ENCODE measurements at places on chromosomes 6 and 20.

DNA sequence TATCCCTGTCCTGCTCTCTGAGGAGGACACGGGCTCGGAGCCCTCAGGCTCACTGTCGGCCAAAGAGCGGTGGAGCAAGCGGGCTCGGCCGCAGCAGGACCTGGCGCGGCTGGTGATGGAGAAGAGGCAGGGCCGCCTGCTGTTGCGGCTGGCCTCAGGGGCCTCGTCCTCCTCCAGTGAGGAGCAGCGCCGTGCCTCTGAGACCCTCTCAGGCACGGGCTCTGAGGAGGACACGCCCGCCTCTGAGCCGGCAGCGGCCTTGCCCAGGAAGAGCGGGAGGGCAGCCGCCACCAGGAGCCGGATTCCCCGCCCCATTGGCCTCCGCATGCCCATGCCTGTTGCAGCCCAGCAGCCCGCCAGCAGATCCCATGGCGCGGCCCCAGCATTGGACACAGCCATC lies 14.2 kb upstream of the SLC22A7 start:
- no peak for DNase-seq

DNA sequence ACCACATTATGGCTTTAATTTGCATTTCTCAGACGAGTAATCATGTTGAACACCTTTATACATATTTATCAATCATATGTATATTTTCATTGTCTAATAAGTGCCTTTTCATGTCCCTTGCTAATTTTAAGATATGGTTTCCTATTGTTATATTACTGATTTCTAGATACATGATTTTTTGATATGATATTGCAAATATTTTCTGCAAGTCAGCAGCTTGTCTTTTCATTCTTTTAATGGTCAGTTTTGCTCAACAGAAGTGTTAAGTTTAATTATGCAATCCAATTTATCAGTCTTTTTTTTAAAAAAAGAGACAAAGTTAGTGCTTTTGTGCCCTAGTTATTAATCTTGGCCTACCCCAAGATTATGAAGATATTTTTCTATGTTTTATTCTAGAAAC lies 1377.8 kb upstream of the CITED2 start:
- DNase-seq, result no peak

DNA sequence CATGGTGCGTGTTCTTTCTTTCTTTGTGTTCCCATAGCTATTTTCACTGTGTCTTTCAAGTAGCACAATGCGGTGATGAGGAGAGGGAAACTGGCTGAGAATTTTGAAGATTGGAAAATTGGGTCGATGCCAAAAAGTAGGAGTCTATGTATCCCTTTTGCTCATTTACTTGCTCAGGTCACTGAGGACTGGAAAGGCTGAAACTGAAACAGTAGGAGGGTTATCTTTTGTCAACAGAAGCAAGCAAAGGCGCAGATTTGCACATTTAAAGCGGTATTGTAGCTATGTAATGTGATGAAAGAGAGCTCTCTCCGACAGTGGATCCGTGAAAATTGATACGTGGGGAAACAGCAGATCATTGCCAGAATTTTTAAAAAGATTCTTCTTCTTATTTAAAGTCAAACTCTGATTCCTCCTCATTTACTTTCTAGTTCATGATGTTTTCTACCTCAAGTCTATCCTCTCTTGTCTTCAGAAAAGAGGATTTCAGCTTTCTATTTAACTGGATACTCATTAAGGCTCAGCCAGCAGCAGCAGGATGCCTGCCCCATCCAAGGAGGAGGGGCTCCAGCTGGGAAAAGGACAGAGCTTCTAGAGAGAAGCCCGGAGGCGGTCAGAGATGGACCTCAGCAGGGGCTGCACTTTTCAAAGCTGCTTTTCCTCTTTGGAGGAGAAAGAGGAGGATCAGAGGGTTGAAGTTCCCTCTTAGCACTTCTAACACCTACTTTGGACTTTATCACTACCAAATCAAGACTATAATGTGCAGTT lies 15.9 kb upstream of the FYN start:
- no peak for DNase-seq

DNA sequence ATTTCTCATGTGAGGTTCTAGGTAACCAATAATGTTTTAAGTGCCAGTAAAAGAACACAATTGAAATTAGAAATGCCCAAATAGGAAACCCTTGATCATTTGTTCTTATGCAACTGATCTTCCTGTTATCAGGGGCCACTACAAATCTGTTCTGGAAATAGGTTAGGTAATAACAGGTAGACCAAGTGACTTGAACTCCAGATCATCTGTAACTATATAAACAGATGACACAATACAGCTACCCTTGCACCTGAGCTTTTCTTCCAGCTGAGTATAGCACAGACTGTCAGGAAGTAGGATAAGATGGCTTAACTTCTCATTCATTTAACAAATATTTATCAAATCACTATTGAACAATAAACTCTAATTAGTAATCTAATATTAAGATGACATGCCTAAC lies 52.5 kb downstream of the MAN1A1 start:
- no peak for DNase-seq

GRCh38 chr20:18738055-18738454 lies 75.5 kb upstream of the SCP2D1 start:
- DNase-seq, result no peak

GRCh38 chr20:46031701-46032254 lies 2.8 kb downstream of the SLC12A5 start:
- no peak for DNase-seq

- no peak for DNase-seq
Measured at GRCh38 chr20:15122613-15123012, 785.2 kb upstream of the FLRT3 start.

GRCh38 chr6:40472353-40472752 lies 114.8 kb downstream of the LRFN2 start:
- DNase-seq, result no peak

DNA sequence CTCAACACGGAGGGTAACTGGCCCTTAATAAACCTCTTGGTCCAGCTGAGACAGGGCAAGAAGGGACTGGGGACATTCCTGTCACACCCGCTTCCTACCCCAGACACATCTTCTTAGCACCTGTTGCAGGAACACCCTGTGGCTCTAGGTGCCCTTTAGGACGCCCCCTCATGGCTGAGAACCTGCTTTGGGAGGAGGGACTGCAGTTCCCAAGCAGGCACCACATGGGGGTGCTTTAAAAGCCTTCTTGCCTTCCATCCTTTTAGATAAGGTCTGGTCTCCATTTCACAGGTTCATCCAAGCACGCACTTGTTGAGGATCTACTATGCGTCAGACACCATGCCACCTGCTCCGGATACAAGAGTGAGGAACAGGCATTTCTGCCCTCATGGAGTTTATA lies 26.6 kb downstream of the NSFL1C start:
- no peak for DNase-seq

- DNase-seq, result no peak
Measured at GRCh38 chr6:144718431-144718830, 433.3 kb downstream of the UTRN start.

DNA sequence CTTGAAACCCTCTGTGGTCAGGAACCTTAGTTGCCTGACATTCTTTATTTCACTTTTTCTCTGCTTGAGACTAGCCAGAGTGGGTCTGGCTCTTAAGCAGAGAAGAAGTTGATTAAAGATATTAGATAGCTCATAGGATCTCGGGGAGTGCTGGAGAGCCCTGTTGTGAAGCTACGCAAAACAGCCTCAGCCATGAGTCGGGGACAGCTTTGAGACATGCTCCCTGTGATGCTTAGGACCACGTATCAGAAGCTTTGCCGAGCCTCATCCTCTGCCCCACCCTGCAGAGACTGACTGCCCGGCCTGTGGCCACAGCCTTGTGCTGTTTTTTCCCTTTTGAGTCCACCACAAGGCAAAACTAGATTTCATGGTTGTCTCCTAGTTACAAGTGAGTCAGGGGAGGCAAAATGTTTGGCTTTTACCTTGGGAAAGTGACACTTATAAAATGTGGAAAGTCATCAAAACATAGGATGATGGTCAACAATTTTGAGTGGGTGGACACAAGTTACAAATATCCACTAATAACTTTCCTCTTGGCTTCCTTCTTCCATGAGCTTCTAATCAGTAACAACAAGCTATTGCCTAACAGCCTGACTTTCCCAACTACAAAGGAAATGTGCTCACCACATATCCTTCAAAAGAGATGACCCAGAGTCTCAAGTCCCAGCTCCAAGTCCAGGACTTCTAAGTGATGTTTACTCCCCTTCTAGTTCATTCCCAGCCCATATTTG lies 108.4 kb downstream of the JAG1 start:
- no peak for DNase-seq

GRCh38 chr20:20837574-20838021 lies 125.2 kb upstream of the RALGAPA2 start:
- peak; percentile 11 for DNase-seq

DNA sequence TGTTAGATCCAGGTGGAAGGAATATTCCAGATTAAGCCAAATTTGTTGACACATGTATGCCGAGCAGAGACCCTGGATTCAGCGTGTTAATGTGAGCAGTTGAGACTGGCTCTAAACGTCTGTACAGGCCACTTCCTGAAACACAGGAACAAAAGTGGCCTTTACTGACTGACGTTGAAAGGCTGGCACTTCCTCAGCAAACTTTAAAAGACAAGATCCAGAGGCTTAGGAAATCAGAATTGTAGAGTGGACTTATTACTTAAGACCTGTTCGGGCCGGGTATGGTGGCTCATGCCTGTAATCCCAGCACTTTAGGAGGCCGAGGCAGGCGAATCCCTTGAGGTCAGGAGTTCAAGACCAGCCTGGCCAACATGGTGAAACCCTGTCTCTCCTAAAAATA lies 125.7 kb upstream of the ARID1B start:
- DNase-seq, result no peak

GRCh38 chr20:59976156-59976782 lies 18.0 kb downstream of the CDH26 start:
- no peak for DNase-seq

GRCh38 chr6:24927985-24928745 lies 7.6 kb downstream of the RIPOR2 start:
- no peak for DNase-seq

DNA sequence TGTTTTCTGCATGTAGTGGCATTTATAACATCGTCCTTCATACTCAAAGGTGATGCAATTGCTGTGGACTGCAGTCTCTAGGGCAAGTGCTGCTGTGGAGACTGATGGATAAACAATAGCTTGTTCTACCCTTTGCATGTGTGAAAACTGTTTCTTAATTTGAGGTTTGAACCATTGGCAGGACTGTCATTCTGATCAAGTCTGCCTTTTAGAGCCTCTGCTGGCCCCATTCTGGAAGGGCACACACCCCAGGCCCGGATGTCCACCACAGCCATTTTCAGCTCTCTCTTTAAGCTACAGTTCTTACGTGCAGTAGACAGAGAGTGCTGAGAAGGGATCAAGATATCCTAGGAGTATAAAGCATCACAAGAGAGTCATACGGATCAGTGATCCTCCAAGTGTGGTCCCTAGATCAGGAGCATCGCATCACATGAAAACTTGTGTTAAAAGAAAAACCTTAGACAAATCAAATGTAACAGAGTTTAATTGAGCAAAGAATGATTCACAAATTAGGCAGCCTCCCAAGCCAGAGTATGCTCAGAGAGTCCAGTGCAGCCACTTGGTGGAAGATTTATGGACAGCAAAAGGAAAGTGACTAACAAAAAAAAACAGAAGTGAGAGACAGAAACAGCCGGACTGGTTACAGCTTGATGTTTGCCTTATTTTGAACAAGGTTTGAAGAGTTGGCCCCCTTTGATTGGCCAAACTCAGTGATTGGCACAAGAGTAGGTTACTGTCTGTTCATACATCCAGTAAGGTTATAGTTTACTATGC lies 52.0 kb downstream of the FRK start:
- DNase-seq, result no peak

- DNase-seq, result no peak
Measured at GRCh38 chr6:53055873-53056272, 9.3 kb upstream of the FBXO9 start.

GRCh38 chr6:83138118-83138722 lies 54.8 kb downstream of the PGM3 start:
- no peak for DNase-seq

DNA sequence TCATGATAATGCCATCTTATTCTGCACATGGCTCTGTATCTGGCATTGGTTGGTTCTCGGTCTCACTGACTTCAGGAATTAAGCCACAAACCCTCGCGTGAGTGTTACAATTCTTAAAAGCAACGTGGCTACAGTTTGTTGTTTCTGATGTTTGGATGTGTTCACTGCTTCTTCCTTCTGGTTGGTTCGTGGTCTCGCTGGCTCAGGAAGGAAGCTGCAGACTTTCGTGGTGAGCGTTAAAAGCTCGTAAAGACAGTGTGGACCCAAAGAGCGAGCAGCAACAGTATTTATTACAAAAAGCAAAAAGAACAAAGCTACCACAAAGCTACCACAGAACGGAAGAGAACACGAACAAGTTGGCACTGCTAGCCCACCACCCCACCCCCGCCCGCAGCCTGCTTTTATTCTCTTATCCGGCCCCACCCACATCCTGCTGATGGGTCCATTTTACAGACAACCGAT lies 51.1 kb downstream of the MYLIP start:
- DNase-seq, result no peak

DNA sequence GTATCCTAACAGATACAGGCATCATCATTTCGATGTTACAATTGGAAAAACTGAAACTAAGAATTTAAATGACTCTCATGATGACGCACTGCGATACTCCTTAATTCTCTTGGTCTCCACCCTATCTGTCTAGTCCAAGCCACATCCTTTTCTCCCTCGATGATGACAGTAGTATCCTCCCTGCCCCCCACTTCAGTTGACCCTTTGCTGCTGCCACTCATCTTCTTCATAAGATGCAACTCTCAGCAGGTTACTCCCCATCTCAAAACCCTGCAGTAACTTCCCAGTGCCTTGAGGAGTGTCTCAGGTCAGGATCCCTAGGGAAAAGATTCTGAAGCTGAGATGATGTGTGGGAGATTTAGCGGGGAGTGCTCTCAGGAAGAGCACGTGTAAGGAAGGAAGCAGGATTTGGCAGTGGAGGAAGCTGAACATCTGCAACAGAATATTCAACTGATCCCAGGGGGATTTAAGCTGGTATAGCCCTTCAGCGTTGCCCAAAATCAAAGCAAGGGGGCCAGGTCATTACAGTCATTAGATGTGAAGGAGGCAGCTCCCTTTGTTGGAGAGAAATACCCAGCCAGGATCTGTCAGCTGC lies 16.1 kb downstream of the JPH2 start:
- no peak for DNase-seq

GRCh38 chr6:38794682-38795081 lies 79.6 kb downstream of the DNAH8 start:
- no peak for DNase-seq

DNA sequence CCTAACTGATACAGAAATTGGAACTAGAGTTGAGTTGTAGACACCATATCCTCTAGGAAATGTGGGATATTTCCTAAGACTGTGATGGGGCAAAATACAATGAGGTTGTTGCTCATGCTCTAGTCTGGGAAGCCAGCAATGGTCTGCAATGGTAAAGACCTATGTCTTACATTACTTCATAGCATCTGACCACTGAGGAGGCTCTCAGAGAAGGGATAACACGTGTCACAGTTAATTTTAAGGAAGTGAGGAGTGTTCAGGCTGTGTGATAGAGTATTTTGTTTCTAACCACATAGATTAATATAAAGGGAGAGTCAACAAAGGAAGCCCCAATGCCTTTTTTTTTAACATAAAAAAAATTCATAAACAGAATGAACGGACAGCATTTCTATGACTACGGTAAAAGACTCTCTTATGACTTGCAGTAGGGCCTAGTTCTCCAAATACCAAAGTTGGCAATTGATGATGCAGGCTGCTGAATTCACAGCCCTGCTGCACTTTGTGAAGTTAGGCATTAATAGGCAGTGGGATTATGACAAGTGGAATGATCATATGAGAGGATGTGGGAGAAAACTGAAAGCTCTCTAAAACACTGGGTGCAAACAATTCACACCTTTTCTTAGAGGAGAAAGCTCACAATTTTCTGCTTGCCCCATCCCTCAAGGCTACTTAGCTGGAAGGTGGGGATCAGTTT lies 13.7 kb downstream of the KCNS1 start:
- no peak for DNase-seq

GRCh38 chr6:26270486-26270861 lies 94.5 kb upstream of the BTN3A2 start:
- DNase-seq, result no peak

All from stimulated activated CD4-positive, alpha-beta T cell treated with anti-CD3 and anti-CD28 coated beads, TNF-alpha, amount 100 ng/mL, for 48 hours (primary cell).